Progenitor cell of endocrine pancreas (in vitro differentiated cells): ENCODE measurements at places on chromosomes 11 and 22. TPM values are rescaled to one million over a fixed set of nuclear protein-coding genes. Genes with fewer than 3 reads are reported as not detected.

- peaks cover 18% of the 10 kb centered on the region for H3K4me1 ChIP-seq
- peak overlapping the region; percentile 21 for H3K27ac ChIP-seq
- DNase-seq: no peak
- peak overlapping the region; percentile 67 for H3K4me3 ChIP-seq
- H3K36me3 ChIP-seq: no peaks in the 10 kb centered on the region
Measured at GRCh38 chr22:42719656-42720262, 911 bp downstream of the A4GALT start.

- DNase-seq: no peak
- H3K36me3 ChIP-seq: no peaks in the 10 kb centered on the region
- H3K27ac ChIP-seq: no peak overlapping the region
- no peaks in the 10 kb centered on the region for H3K27me3 ChIP-seq
- H3K4me3 ChIP-seq: no peak overlapping the region
Measured at GRCh38 chr11:112100462-112100861, 13.8 kb downstream of the SDHD start.

GRCh38 chr22:37571258-37571991 lies 8.5 kb downstream of the LGALS2 start:
- peaks cover 42% of the 10 kb centered on the region for H3K4me1 ChIP-seq
- H3K36me3 ChIP-seq: peaks cover 8% of the 10 kb centered on the region
- peak overlapping the region; percentile 99 for H3K27ac ChIP-seq

DNA sequence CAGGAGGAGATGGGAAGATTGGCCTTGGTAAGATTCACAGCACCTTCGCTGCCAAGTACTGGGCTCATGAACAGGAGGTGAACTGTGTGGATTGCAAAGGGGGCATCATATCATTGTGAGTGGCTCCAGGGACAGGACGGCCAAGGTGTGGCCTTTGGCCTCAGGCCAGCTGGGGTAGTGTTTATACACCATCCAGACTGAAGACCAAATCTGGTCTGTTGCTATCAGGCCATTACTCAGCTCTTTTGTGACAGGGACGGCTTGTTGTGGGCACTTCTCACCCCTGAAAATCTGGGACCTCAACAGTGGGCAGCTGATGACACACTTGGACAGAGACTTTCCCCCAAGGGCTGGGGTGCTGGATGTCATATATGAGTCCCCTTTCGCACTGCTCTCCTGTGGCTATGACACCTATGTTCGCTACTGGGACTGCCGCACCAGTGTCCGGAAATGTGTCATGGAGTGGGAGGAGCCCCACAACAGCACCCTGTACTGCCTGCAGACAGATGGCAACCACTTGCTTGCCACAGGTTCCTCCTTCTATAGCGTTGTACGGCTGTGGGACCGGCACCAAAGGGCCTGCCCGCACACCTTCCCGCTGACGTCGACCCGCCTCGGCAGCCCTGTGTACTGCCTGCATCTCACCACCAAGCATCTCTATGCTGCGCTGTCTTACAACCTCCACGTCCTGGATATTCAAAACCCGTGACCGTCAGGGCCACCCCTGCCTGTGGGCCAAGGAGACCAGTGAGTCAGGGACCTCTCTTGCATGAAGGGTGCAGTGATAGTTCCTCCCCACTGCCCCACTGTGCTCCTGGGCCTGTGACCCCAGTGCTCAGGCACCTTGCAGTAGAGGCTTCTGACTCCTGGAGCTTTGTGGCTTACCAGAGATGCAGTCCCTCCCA lies 83.6 kb downstream of the BCR start:
- H3K27me3 ChIP-seq: no peaks in the 10 kb centered on the region
- DNase-seq: no peak

PIH1D2 gene
- 4.9 and 6.2 TPM in 2 replicates for total RNA-seq

CDC42BPG gene
- total RNA-seq: 20.1 and 21.1 TPM in 2 replicates

ADAMTS8 gene
- total RNA-seq: 0.22 and 0.40 TPM in 2 replicates
